Hematopoietic multipotent progenitor cell treated with erythropoietin and hydrocortisone succinate and interleukin-3 and kit ligand, for 15 days (in vitro differentiated cells): ENCODE measurements at places on chromosomes 11 and 22.

DNA sequence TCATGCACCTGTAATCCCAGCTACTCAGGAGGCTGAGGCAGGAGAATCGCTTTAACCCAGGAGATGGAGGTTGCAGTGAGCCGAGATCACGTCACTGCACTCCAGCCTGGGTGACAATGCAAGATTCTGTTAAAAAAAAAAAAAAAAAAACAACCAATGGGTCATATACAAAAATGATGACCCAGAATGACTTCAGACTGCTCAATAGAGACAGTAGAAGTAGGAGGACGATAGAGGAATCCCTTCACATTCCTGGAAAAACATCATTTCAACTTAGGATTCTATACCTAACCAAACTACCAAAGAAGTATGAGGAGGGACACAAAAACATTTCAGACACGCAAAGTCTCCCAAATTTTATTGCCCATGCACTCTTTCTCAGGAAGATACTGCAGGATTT is 14.1 kb upstream of the CBX7 start:
- no peak for DNase-seq

- peak; percentile 85 for DNase-seq
These were observed 74.9 kb upstream of the HORMAD2 start for GRCh38 chr22:30005213-30005857.

GRCh38 chr22:44338177-44338810 is 25.5 kb upstream of the SHISAL1 start:
- DNase-seq: no peak

- no peak for DNase-seq
These were observed at the start of gene MMP11 for GRCh38 chr22:23772649-23773473. MMP11 (plus strand) TSS chr22:23772849; CDS start chr22:23772871, 22 bp downstream.

DNA sequence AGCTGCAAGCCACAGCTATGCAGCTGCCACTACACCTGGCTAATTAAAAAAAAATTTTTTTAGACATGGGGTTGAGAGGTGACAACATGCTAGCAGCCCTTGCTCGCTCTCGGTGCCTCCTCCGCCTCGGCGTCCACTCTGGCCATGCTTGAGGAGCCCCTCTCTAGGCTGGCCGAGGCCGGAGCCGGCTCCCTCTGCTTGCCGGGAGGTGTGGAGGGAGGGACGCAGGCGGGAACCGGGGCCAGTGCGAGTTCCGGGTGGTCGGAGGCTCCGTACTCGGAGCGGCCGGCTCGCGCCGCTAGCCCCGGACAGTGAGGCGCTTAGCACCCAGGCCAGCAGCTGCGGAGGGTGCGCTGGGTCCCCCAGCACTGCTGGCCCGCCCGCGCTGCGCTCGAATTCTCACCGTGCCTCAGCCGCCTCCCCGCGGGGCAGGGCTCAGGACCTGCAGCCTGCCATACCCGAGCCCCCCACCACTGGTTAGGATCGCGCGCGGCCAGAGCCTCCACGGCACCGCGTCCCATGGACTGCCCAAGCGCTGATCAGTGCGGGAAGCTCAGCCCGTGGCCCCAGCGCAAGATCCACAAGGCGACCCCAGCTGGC is 10.7 kb downstream of the MYO18B start:
- DNase-seq: no peak

- DNase-seq: no peak
These were observed 26.5 kb downstream of the ARHGAP1 start for GRCh38 chr11:46673713-46674462.

GRCh38 chr11:22624742-22625447 is 728 bp downstream of the FANCF start:
- DNase-seq: peak; percentile 53

GRCh38 chr11:2578929-2579270 is 120.9 kb downstream of the KCNQ1OT1 start:
- DNase-seq: no peak

DNA sequence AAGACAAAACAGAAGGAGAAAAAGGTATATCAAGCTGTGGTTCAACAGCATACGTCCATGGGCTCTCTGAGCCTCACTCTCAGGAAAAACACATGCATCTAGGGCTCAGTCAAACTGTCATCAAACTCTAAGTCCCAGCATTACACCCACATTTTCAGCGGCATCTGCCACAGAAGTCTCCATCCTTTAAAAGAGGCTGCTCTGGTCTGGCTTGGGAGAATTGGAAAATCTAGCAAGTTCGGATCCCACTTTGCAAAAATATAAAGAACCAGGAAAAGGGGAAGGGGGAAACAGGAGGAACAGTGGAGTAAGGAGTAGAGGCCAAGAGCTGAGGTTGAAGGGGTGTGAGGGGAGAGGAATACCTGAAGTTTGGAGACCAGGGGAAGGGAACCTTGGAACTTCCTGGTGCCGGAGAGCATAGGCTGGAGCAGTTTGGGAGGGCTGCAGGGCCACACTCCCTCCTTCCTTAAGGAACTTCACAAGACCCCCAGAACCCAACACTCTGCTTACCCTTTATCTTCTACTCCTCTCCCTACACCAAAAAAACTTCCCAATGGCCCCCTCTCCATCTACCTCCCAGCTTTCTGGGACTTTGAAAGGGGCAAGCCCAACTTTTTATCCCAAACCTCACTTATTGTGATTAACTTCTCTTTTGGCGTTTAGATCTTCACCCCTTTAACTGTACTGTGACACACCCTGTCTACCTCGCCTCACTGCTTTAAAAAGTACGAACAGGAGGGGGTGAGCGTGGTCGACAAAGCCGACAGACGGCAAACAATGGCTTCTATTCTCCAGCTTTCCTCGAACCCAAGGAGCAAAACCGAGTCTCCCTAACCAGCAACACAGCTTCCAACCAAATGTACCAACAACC is 4.0 kb downstream of the PAX6 start:
- no peak for DNase-seq
